Astrocyte (in vitro differentiated cells and primary cell): ENCODE measurements at places on chromosomes 13 and 19. TPM values are rescaled to one million over a fixed set of nuclear protein-coding genes. Genes with fewer than 3 reads are reported as not detected.
A peak's percentile ranks its signal among the peaks of the same experiment; 100 is the strongest.

ZNF814 gene
- total RNA-seq, result 31.6 and 34.7 TPM in 2 replicates

MAG gene
- total RNA-seq, result not detected in 2 replicates

AZU1 gene
- total RNA-seq, result 1.00 and 1.4 TPM in 2 replicates

KIRREL2 gene
- total RNA-seq, result 0.12 and 0.18 TPM in 2 replicates

LIM2 gene
- not detected in 2 replicates for total RNA-seq

FCAR gene
- not detected in 2 replicates for total RNA-seq

ZNF573 gene
- total RNA-seq, result 8.1 and 8.6 TPM in 2 replicates

PBX4 gene
- 0.75 and 0.93 TPM in 2 replicates for total RNA-seq

CEACAM16 gene
- 0.14 TPM in 1 of 2 replicates, not detected in the other for total RNA-seq

TSSK6 gene
- 1.8 TPM in 2 replicates for total RNA-seq

RNF225 gene
- total RNA-seq, result 0.36 and 0.41 TPM in 2 replicates

DPP9 gene
- 44.8 and 50.0 TPM in 2 replicates for total RNA-seq

TYROBP gene
- not detected in 2 replicates for total RNA-seq

DNA sequence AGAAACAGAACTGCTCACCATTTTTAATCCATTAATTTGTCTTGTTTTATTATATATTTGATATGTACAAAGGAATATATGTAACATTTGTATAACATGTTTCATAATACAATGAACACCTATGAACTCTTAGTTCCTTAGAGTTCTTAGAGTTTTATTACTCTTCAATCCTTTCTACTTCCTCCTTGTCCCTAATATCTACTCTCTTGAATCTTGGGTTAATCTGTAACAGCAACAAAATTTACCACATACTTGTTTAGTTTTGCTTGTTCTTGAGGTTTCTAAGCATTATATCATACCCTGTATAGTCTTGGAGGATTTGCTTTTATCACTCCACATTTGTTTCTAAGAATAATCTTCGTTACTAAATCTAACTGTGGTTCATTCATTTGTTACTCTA is 151.4 kb downstream of the PDS5B start:
- H3K4me1 ChIP-seq, result no peaks in the 10 kb centered on the region
- H3K27me3 ChIP-seq, result no peaks in the 10 kb centered on the region
- no peak overlapping the region for H3K4me3 ChIP-seq
- peak overlapping the region; percentile 14 for H3K27ac ChIP-seq
- DNase-seq, result no peak

- no peaks in the 10 kb centered on the region for H3K36me3 ChIP-seq
- H3K27me3 ChIP-seq, result peaks cover 5% of the 10 kb centered on the region
- H3K27ac ChIP-seq, result no peak overlapping the region
- no peak for DNase-seq
Measured at GRCh38 chr19:51716925-51717324, 6.9 kb downstream of the HAS1 start.

DNA sequence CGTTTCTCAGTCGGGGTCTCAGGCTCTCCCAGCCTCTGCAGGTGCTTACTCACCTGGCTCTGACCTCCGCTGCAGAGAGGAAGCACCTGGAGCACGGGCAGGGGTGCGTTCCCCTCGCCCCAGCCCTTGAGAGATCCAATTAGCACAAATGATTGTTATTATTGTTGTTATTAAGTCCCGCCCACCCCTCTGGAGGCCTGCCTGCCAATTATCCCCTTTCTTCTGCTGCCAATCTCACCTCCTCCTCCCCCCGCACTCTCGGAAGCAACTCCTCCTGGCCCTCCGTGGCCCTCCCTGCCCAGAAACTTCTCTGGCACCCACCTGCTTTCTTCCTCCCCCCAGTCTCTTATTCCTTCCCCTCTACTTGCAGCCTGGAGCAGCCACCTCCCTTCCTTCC is 8.8 kb downstream of the ZNF787 start:
- DNase-seq, result no peak
- peaks cover 7% of the 10 kb centered on the region for H3K4me1 ChIP-seq
- H3K36me3 ChIP-seq, result no peaks in the 10 kb centered on the region
- H3K27ac ChIP-seq, result no peak overlapping the region
- H3K27me3 ChIP-seq, result no peaks in the 10 kb centered on the region

DNA sequence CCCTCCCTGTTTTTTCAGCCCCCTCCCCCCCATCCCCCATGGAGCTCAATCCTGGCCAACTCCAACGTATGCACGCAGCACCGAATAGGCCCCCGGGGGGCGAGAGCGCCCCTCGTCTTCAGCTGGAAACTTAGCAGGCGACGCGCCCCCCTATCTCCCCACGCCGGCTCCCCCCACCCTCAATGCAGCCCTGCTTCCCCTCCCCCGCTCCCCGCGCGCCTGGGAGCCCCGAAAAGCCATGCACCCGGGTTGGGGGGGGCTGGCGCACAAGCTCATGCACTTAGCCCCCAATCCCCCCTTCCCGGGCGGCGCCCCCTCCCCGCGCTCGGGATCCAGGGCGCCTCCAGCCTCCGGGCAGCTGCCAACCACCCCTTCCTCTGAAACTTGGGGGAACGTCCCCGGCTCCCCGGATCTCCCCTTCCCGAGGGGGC is 508 bp downstream of the ZBTB7A start:
- peak overlapping the region; percentile 50 for H3K27ac ChIP-seq
- H3K27me3 ChIP-seq, result no peaks in the 10 kb centered on the region
- H3K4me1 ChIP-seq, result peaks cover 19% of the 10 kb centered on the region
- H3K36me3 ChIP-seq, result no peaks in the 10 kb centered on the region

- H3K36me3 ChIP-seq, result no peaks in the 10 kb centered on the region
- H3K27me3 ChIP-seq, result peaks cover 48% of the 10 kb centered on the region
- H3K4me1 ChIP-seq, result peaks cover 3% of the 10 kb centered on the region
- DNase-seq, result no peak
- no peak overlapping the region for H3K4me3 ChIP-seq
- no peak overlapping the region for H3K27ac ChIP-seq
Measured at GRCh38 chr19:49441960-49442350, 628 bp upstream of the SLC17A7 start.

GRCh38 chr13:97570442-97570841 is 136.5 kb downstream of the RAP2A start:
- H3K36me3 ChIP-seq, result no peaks in the 10 kb centered on the region
- H3K27me3 ChIP-seq, result no peaks in the 10 kb centered on the region
- no peak overlapping the region for H3K4me3 ChIP-seq
- no peaks in the 10 kb centered on the region for H3K4me1 ChIP-seq
- no peak overlapping the region for H3K27ac ChIP-seq

DNA sequence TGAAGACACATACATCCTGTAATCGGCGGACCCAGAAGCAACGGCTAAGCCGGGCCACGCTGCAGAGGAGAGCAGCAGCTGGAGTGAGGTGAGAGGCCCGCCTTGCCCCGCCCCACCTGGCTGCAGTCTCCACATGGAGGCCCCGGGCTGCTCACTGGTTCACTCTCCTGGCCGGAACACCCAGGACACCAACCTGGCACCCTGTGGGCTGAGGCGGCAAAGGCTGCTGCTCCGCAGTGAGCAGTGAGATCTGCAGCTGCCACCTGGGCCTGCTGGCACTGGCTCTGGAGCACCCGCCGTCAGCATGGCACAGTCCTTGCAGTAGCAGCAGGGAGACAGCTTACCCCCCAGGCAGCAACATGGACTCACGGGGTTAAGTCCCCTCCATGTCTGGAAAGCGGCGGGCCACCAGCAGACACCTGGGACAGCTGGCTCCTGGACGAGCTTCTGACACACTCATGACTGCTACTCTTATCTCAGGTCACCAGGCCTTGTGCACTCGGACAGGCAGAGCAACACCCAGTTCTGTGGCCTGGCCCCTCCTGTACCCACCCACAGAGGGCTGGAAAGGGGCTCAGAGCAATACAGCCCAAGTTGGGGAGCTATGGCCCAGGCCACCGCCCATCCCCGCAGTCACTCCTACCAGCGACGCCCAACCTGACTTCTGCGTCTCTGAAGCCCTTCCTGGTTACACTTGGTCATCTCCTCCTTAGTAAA is 13.2 kb upstream of the KPTN start:
- no peaks in the 10 kb centered on the region for H3K36me3 ChIP-seq
- DNase-seq, result no peak
- no peaks in the 10 kb centered on the region for H3K4me1 ChIP-seq
- no peaks in the 10 kb centered on the region for H3K27me3 ChIP-seq
- H3K27ac ChIP-seq, result no peak overlapping the region

DNA sequence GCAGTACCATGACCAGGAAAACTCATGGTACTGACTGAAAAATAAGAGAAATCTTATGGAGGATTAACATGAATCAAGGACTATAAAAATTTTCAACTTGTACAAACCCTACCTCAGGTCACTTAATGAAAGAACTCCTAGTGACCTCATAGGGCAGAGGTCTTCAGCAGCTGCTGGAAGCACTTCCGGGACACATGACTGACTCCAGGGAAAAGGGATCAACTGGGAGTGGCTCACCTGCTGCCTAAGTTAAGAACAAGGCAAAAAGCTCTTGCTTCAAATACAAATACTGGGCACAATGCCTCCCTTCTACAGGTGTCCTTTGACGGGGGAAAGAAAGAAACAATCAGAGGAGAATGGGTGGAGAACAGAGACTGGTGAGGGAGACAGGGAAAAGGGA is 18.6 kb downstream of the DOCK9 start:
- peaks cover 7% of the 10 kb centered on the region for H3K4me1 ChIP-seq
- H3K27me3 ChIP-seq, result no peaks in the 10 kb centered on the region
- H3K36me3 ChIP-seq, result no peaks in the 10 kb centered on the region
- H3K4me3 ChIP-seq, result no peak overlapping the region

- no peaks in the 10 kb centered on the region for H3K36me3 ChIP-seq
- H3K4me3 ChIP-seq, result no peak overlapping the region
- no peak overlapping the region for H3K27ac ChIP-seq
Measured at GRCh38 chr13:33717775-33718174, 100.2 kb upstream of the RFC3 start.

DNA sequence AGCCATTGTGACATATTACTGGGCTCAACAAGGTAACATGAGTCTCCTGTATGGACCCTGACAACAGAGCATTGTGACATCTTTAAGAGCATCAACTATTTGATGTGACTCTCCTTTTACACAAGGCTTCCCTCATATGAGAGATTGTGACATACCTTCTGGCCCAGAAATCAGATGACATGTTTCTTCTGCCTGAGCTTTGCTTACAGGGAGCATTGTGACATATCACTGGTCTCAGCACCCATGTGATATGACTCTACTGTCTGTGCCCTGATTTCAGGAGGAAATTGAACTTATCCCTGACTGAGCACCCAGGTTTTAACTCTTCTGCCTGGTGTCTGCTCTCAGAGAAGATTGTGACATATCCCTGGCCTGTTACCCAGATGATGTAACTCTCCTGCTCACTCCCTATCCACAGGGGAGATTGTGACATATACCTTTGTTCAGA is 15.9 kb upstream of the ZNF681 start:
- H3K27ac ChIP-seq, result no peak overlapping the region
- no peak overlapping the region for H3K4me3 ChIP-seq
- no peaks in the 10 kb centered on the region for H3K36me3 ChIP-seq
- no peak for DNase-seq
- H3K27me3 ChIP-seq, result no peaks in the 10 kb centered on the region

DNA sequence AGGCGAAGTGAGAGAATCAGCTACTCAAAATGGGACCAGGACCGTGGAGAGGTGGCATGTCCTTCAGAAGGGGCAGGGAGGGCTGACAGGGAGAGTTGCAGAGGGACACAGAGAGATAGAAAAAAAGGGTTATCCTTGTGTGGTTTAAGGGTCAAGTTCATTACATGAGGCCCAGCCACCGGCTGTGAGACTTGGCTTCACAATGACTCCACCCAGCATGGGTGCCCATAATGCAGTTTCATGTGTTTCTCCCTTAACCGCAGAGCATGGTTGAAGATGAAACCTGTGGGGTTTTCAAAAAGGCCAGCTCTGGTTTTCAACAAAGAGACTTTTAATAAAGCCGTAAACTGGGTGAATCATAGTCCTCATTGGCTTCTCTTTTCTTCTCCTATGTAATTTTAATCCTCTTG is 164.6 kb downstream of the KLF5 start:
- no peaks in the 10 kb centered on the region for H3K36me3 ChIP-seq
- H3K4me1 ChIP-seq, result no peaks in the 10 kb centered on the region
- no peak overlapping the region for H3K27ac ChIP-seq
- no peaks in the 10 kb centered on the region for H3K27me3 ChIP-seq
